NB4 (cell line): ENCODE measurements at places on chromosomes 5 and 9.

GRCh38 chr5:139410993-139411828, 7.3 kb upstream of the SPATA24 start:
- DNase-seq: no peak

- no peak for DNase-seq
Measured at GRCh38 chr9:18675332-18675731, 201.4 kb downstream of the ADAMTSL1 start.

- DNase-seq: no peak
Measured at GRCh38 chr5:114883675-114884074, 286.0 kb downstream of the TRIM36 start.

DNA sequence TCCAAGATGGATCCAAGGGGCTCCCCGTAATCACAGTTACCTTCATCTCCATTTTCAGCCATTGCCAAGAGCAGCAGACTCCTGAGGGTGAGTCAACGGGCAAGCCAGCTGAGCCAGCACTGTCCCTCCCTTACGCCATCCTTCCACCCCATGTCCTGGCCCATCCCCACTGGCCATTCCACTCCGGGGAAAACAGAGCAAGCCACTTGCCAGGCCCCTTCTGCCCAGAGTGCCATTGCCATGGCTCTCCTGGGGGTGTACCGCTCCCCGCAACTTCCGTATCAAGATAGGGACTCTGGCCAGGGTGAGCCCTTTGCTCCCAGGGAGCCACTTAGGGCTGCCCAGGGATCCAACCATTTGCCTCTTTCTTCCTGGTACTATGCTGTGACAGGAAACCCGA, 48.9 kb upstream of the CDKN2AIPNL start:
- no peak for DNase-seq

- DNase-seq: no peak
Measured at GRCh38 chr5:174086751-174087150, 41.2 kb downstream of the NSG2 start.

- DNase-seq: no peak
Measured at GRCh38 chr5:166436872-166437271, 1854.6 kb upstream of the WWC1 start.
